ENCODE measurements at places on chromosomes 13 and 19.

- DNase-seq: no peak
Measured at GRCh38 chr13:50444726-50445125, 398.8 kb downstream of the DLEU7 start.

- no peak for DNase-seq
Measured at GRCh38 chr19:15223649-15224361, 8.4 kb downstream of the EPHX3 start.

DNA sequence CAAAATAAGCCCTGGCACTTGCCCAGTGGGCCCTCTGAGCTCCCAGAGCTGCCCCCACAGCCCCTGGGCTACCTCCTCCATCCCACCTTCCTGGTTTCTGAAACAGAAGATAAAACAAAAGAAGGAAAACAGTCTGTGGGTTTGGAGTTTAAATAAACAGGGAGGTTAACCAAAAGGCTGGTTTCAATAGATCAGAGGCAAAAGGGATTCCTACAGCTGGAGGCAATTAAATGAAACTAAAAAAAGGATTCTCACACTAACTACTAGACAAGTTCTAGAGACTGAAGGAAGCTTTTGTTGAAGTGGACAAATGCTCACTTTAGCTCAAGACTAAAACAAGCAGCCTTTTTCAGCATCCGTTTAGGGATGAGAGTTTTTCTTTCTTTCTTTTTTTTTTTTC, 569.8 kb downstream of the FGF9 start:
- no peak for DNase-seq

- DNase-seq: peak; percentile 82
Measured at GRCh38 chr19:14472202-14472938, 2.8 kb downstream of the PTGER1 start.

- DNase-seq: no peak
Measured at GRCh38 chr13:52025475-52026245, 1.2 kb downstream of the UTP14C start.

DNA sequence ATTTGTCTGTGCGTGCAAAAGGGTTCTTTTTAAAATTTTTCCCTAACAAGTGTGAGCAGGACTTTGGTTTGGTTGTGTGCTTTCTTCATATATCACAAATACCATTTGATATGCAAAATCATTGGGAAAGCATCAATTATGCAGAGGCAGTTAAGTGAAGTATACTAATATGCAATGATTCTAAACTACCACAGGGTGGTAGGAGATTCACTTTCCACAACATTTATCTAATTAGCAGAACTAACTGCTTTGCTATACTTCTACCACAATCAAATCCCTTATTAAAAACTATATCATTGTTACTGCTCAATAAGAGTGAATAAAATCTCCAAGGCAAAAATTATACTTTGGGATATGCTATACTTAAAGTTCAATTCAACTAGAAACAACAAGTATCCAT, 2738.9 kb upstream of the PCDH20 start:
- no peak for DNase-seq

GRCh38 chr19:50500060-50500752, 10.8 kb downstream of the JOSD2 start:
- no peak for DNase-seq

DNA sequence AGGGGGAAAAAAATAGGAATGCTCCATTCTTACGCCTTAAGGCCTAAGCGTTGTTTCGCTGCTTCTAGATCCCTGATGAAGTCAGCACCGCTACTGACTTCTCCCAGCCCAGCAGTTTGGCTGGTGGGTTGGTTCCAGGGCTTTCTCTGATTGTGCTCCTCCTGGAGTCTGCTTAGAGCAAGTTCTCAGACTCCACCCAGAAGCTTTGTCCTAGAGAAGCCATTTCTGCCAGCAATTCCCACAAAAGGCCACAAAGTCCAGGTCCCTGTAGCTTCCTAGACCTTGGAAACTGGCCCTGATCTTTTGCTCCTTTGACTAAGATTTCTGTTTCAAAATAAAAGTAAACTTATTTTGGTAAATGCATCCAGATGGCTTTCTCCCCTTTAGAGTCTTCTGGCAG, 65.4 kb downstream of the KCTD12 start:
- DNase-seq: no peak

Measured in activated CD4-positive, alpha-beta T cell treated with anti-CD3 and anti-CD28 coated beads, Interleukin-2, amount 50 U/mL, for 16 hours (primary cell).